ENCODE measurements at places on chromosomes 5 and 9.

DNA sequence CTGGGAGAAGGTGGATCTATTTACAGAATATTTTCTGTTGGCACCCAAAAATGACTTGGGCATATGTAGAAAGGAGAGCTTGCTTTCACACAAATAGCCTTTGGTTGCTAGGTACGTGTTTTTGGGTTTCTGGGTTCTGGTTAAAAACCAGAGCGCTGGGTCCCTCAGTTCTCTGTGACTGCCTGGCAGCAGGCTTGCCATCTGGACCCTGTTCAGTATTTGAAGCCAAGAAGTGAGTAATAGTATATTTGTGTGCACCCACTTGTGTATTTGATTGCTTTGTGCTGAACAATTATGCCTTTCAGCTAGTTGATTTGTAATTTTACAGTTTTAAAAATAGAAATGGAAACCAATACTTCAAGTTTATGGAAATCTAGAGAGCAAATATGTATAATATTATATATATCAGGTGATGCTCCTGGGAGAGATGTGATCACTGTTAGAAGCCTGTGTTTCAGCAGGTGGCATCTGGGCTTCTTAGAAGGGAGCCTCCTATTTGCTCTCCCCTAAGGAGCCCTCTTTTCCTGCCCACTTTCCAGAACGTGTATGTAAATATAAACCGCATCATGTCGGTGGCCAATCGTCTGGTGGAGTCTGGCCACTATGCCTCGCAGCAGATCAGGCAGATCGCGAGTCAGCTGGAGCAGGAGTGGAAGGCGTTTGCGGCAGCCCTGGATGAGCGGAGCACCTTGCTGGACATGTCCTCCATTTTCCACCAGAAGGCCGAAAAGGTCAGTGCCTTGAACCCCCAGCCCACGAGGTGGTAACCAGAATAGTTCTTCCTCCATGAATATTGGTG is 153.6 kb downstream of the TRIO start:
- no peak for DNase-seq

DNA sequence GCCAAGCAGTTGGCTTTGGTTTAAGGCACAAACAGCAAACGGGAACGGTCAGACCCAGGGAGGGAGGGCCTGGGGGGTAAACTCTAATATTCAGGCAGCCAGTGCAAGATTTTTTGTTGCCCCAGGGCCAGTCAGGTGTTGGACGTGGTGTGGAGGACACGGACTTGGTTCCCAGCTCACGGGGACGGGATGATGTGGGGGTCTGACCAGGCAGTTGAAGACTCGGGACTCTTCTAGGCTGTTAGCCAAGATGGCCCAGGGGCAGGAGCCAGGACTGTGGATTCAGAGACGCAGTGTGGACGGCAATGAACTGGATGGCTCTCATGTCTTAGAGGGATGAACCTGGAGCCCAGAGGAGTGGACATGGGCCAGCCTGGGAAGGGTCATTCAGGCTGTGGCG is 169.2 kb downstream of the C9orf50 start:
- DNase-seq = no peak

DNA sequence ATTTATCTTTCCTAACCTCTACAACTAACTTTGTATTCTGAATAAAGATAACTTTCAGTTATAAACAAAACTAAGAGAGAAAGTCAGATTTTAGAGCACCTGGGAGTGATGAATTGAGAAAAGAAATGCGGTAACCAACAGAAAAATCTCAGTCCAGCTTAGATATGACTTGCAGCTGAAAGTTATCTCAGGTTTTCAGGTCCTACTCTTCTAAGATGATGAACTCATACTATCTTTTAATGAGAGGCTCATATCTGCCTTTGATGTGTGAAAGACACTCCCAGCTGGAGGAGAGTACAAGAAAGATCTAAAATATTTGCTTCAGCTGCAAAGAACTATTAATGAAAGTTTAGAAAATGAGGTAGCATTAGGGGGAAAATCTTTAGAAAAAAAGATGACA is 190.5 kb downstream of the DENND1A start:
- DNase-seq = no peak

DNA sequence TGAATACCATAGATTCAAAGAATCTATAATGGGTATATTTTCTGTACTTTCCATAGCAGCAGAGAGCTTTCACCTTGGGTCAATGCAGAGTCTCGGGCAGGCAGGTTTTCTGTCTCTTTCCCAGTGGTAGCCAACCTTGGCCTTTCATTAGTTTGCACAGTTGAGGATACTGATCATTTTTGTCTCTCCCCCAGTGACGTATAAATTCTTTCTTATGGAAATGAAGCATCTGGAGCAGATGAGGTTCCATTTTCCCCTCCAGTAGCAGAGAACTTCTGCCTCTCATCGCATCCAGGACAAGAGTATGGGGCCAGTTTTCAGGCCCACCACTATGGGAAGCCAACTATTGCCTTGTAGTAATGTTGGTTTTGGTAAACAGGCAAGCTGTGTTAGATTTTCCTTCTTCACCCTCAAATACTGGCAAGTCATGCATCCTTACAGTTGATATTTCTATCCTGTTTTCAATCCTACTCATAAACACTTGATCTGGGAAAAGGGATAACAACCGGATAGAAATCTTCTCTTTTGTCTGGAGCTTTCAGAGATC is 845.2 kb upstream of the CDH18 start:
- no peak for DNase-seq

DNA sequence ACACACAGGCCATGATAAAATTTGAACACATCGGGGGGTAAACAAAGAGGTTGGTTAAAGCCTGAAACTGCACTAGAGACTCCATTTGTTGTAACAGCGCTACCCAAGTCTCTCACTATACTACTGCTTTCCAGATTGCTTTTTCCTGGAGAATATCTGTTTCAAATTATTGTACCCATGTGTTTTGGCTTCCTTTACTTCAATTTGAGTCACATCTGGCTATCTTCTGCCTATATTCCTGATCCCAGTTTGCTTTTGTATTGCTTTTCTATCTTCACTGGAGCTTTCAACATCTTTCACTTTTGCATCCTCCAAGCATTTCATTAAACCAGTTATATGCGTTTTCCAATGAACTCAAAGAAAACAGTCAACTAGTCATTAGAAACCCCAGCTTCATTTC is 404.7 kb downstream of the MLLT3 start:
- no peak for DNase-seq

DNA sequence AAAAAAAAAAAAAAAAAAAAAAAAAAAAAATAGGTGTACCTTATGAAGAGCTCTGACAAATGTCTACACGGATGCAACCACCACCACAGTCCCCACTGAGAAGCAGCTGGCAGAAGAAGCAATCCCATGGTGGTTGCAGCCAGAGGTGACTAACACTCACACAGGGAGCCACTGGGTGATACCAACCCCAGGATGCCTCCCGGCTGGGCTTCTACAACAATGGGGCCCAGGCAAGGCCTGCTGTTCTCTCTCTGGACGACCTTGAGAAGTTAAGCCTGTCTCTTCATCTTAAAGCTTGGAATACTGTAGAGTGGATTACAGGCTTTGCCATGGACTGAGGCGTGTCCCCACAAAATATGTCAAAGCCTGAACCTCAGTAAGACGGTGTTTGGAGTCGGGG is 104.1 kb downstream of the ROR2 start:
- DNase-seq = no peak

DNA sequence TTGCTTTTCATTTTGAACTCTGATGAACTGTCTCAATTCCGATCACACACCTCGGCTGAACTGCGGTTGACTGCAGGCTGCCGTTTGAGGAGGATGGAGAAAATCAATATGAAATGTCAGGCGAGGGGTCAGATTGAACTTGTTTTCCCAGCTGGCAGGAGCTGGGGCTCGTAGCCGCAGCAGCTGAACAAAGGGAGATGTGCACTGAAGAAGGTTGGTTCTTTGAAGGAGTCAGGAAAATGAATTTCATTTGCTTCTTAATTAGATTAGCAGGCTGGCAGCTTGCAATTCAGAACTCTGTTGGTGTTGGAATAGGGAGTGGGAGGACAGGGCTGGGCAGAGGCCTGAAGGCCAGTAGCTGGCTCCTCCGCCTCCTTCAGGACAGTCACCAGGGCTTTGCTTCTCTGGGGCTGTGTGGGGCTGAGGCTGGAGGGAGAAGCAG is 117.4 kb upstream of the GPR151 start:
- DNase-seq = no peak

- DNase-seq = no peak
These were observed 25.6 kb upstream of the ANKRD31 start for GRCh38 chr5:75262271-75262670.

- DNase-seq = no peak
These were observed 182.2 kb downstream of the AUH start for GRCh38 chr9:91179237-91180138.

DNA sequence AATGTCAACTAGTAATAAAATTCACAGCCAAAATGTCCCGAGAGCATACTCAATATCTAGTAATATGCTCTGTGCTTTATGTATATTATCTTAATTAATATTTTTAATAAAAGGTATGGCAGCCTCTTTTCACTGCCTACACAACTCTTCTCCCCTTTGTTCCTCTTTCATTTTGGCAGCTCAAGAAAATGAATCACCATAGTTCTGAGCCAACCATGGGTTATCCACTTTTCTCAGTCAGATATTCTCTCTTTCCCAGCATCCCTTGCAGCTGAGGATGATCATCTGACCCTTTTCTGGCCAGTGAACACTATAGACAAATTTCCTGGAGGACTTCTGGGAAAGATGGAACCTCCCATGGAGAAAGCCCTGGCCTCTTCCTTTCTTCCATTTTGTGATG is 8.2 kb upstream of the DOCK8 start:
- no peak for DNase-seq

DNA sequence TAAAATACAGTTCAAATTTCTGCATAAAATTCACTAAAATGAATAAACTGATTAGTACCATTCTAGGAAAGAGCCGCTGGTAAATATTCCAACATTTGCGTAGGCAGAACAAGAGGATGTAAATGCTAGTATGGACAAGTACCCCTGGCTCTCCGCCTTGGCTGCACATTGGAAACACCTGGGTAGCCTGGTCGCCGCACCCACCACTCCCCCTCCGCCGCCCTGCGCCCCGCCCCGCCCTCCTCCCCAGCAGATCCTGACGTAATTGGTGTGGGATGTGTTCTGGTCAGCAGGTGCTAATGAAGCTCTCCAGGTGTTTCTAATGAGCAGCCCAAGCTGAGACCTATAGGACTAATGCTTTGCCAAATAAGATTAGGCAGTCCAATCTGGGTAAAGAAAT is 225.7 kb downstream of the FRMD3 start:
- DNase-seq = no peak

- DNase-seq = no peak
These were observed 726.1 kb upstream of the WWC1 start for GRCh38 chr5:167565189-167565954.

GRCh38 chr9:114856942-114857315 is 51.1 kb upstream of the TNFSF15 start:
- DNase-seq = no peak

GRCh38 chr9:92602413-92602812 is 66.6 kb upstream of the ECM2 start:
- DNase-seq = no peak

- DNase-seq = no peak
These were observed 59.3 kb downstream of the ZFAND5 start for GRCh38 chr9:72305707-72306106.

DNA sequence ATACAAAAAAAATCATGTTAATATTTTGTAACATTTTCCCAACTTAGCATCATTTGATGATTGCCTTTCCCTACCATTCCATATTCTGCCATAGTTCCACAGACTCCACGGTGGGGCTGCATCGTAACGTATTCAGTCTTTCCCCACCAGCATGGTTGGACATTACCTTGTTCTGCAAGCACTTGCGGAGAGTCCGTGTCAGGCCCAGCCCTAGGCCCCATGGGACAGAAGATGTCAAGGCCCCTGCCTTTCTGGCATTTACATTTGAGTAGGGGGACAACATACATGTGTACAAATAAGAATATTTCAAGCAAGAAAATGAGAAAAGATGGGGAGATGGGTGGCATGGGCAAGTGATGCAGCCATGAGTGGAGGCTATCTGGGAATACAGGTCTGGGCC is 8.2 kb upstream of the PHF2 start:
- DNase-seq = no peak

DNA sequence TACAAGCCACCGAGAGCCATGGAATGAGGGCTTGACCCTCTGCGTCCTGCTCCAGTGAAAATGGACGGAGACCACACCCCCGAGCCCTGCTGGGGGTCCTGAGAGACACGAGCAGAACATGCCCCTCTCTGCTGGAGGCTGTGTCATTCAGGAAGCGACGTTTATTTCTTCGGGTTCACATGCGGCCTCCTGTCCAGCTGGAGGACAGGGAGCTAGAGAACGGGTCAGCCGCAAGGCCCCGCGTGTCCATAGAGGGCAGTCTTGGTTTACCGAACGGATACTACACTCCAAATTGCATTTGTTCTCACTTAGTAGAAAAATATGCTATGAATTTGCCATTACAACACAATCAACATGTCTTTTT is 36.1 kb downstream of the MRPL36 start:
- DNase-seq = peak; percentile 37

DNA sequence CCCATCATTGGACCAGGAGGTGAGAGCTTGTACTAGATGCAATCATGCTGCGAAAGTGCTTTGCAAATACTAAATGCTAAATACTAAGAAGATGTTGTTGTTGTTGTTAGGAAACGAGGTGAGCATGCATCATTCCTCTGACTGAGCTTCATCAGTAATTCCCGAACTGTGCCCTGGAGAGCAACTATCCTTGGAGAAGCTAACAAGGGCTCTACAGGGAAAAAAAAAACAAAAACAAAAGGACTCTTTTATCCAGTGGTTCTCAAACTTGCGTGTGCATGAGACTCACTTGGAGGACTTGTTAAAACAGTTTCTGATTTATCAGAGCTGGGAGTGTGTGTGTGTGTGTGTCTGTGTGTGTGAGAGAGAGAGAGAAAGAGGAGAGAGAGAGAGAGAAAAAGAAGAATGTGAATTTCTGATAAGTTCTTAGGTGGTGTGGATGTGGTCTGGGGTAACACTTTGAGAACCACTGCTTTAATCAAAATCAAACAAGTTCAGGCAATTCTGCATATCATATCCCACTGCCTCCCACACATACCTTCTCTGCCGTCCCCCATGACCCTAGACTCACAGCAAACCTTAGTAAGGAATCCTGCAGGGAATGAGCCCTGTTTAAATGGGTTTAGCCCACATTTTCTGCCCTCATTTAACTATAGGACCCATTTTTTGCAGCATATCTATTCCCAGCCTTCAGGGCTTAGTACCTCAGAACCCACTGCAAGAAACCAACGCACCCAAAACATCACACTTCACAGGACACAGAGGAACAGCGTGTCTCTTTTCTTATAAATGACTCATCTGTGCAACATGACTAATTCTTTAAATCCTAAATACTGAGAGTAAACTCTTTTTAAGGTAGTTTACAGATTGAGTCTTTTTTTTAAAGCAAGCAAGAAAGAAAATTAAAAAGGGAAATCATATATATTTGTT is 48.9 kb downstream of the PDE6A start:
- DNase-seq = no peak

GRCh38 chr5:87195616-87196015 is 72.1 kb upstream of the RASA1 start:
- DNase-seq = peak; percentile 6
